Hypothalamus (tissue), 51 donors: ENCODE measurements at places on chromosomes 12 and 14.

GRCh38 chr12:83349907-83350611, 663.4 kb downstream of the TMTC2 start:
- DNase-seq: no peak

DNA sequence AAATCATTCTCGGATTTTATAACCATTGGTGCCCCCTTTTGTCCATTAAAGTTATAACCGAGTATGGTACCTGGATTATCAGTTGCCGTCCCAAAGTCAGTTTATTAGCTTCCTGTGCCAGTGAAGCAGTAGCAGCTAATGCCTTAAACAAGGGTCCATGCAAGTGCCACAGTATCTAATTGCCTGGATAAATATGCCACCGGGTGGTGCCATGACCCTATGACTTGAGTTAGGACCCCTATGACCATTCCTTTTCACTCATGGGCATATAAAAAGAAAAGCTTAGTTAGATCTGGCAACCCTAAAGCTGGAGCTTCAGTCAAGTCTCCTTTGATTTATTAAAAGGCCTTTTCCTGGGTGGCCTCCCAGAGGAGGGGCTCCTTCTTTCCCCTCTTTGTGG, 1314.6 kb downstream of the TMEM121 start:
- DNase-seq: no peak

GRCh38 chr14:92938235-92938875, 15.4 kb downstream of the CHGA start:
- DNase-seq: no peak

- DNase-seq: no peak
These were observed 160.6 kb downstream of the MYRFL start for GRCh38 chr12:69985656-69986055.

GRCh38 chr12:122886851-122887818, 8.8 kb downstream of the VPS37B start:
- DNase-seq: no peak

- no peak for DNase-seq
These were observed 231.4 kb downstream of the ALG10 start for GRCh38 chr12:34253674-34254073.

DNA sequence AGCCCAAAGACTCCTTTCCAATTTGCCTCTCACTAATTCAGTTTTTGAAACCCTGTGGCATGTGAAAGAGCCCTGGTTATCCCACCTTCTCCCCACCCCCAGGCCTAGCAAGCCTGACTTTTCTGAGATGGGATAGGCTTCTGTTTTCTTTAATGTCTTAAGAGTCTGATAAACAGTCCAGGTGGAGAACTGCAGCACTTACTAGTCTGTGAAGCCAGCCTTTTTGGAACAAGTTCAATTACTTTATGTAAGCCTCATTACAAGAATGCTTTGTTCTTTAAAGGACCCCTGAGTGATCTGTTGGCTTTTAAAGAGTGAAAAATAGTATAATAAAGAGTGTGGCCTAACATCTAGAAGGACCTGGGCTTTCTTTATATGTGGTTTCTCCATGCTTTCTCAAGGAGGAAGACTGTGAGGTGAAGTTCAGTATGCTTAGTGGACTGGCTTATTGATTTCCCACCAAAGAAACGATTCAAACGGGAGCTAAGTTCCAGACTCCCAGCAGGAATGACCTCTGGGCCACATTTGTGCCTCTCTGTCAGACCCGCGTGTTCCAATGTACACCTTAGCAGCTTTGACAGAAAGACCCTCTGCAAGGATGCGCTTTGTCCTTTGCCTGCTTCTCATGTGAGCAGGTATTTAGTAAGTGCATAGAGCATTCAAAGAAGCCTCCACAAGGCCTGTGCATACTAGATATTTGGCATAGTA, 129.5 kb downstream of the DAAM1 start:
- DNase-seq: no peak

DNA sequence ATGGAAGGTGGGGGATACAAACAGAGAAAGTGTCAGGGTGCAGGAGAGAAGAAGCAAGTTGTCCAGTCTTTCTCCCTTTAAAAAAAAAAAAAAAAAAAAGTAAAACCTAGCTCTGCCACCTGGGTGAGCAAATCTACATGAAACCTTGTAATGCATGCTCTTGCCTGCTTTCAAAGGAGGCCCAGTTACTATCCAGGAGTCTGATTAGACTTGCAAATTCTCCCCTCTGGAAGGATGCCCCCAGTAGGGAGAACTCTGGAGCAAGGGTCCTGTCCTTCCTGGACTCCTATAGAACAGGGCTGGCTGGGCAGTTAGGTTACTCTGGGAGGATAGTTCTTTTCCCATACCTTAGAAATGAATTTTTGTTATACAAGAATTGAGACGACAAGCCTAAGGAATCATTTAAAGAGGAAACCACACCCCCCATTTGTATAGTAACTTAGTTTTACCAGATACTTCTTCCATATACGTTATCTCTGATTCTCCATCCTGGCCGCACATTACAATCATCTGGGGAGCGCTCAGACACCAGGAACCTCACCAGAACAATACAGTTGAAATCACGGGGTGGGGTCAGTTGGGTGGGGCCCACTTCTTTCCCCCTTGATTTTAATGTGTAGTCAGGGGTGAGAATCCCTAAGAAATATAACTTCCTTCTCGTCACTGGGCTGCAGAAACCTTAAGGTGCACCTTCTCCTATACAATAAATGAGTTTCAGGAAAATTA, 30.5 kb downstream of the RAB35 start:
- DNase-seq: no peak

DNA sequence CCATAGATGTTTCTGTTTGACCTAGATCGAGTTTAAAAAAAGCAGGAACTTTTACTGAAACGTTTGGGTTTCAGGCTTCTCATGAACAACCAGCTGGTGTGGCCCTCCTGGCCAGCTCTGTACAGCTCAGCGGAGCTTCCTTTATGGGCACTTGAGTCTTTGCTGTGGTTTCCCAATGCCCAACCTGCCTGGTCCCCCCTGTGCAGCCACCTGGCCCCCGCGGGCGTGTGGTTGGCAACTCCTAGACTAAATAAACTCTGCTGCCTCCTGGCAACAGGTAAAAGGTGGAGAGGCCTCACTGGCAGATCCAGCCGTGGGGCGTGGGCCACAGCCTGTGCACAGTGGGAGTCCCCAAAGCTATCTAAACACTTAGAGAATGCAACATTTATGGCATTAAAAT, 38.7 kb downstream of the ADGRD1 start:
- DNase-seq: no peak

GRCh38 chr12:100959481-100959880, 164.9 kb downstream of the ANO4 start:
- no peak for DNase-seq

- DNase-seq: no peak
These were observed 184.3 kb downstream of the CCDC91 start for GRCh38 chr12:28374556-28374955.
